NK-92 treated with Interleukin-12 subunit alpha and Interleukin-12 subunit beta, amount 100 ng/mL, for 24 hours (cell line): ENCODE measurements at places on chromosomes 3 and 15.

DNA sequence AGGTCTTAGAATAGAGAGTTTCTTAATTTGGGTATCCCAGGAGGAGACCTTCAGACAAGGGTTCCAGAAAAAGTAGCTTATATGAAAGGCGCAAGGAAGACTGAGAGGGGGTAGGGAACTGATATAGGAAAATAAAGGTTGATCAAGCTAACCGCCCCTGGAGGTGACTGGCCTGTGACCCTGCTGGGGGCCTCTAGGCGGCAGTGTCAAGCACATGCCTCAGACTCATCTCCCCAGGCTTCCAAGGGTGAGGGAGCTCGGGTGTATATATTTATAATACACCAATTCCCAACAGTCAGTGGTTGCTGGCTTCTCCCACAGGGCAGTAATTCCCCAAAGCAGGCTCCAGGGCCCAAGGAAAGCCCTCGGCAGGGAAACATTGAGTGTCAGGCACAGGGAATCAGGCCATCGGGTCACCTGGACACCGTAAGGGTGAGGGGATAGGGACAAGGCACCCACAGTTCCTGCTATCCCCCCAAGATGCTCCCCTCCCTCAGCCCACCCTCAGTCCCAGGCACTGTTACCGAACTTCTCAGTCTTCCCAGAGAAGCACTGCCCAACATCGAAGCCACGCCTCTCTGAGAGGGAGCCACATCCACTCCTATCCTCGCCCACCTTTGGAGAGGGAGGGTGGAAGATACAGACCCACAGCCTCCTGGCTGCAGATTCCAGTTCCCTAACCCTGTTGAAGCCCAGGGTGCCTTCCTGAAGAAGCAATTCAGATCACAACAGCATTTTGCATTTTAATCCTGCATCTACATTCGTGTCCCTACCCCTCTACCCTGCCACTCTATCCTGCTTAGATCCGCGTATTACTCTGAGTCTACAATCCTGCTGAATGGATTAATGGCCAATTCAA, 19.5 kb upstream of the CAV3 start:
- no peak for DNase-seq

DNA sequence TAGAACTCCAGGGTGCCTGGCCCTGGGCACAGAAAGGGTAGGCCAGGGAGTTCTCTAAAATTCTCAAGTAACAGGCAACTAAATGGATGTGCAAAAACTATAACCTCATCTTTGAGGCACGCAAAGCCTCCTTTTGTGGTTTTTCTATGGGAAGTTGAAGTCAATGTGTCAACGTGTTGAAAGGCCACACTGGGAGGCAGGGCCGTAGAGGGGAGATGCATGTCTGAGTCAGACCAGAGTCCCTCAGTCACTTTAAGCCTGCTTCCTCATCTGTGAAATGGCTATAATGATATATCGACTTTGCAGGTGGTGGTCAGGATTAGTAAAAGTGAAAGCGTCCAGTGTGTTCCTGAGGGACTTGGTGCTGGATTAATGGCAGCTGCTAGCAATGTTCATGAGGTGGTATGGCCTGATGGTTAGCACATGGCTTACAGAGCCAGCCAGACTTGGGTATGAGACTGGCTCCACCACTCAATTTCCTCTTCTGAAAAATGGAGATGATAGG, 17.0 kb downstream of the TGM5 start:
- DNase-seq, result peak; percentile 30

- no peak for DNase-seq
These were observed 62.8 kb upstream of the HEG1 start for GRCh38 chr3:125118600-125118999.

DNA sequence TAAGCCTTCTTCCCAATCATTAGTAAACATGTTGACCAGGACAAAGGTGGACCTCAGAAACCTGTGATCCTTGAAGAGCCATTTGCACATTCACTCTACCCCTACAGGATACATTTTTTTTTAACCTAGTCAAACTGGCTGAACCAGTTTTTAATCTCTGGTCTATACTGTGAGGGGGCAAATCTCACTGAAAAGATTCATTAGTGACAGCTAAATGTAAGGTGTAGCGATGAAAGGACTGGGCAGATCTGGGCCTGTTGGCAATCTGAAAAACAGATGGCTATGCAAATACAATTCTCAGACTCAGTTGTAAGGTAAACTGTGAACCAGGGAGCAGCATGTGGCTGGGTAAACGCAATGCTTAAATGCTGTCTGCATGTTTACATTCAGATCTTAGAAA, 75.6 kb upstream of the SNTN start:
- DNase-seq, result no peak

GRCh38 chr3:126982126-126982470, 817 bp upstream of the PLXNA1 start:
- DNase-seq, result no peak

DNA sequence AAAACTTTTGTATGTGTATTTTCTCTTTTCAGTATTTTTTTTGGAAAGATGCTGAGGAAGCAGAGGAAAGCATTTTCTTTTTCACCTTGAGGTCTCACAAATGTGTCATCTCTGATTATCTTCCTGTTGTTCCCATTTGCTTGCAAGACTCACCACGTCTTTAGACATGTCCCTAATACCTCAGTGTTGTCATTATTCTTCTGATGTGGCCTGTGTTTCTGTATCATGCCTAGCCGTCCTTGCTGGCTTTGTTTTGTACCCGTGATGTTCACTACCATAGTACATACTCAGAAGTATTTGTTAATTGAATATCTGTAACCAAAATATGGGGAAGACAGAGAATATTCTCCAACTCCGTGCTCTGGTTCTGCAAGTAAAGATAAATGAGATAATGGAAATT, 5.0 kb upstream of the P2RY14 start:
- no peak for DNase-seq

DNA sequence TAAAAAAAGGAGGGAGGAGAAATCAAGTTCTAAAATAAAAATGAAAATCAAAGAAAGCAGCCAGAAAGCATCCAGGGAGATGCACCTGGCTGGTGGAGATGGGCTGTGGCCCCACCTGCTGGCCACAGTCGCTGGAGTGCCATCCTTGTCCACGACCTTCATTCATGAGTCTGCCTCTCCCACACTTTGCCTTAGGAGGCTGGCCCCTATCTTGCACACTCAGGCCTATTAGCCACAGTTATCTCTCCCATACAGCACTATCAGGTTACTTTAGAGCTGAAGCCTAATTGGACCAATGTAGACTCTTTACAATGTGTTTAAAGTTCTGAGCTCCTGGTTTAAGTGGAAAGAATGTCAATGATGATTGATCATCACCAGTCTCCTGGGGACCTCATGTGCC, 392.0 kb upstream of the RORA start:
- DNase-seq, result no peak

- no peak for DNase-seq
These were observed 86.5 kb downstream of the TPRG1 start for GRCh38 chr3:189258261-189258660.
